ENCODE measurements at places on chromosomes 2 and 18. TPM values are rescaled to one million over a fixed set of nuclear protein-coding genes. Genes with fewer than 3 reads are reported as not detected.

DNA sequence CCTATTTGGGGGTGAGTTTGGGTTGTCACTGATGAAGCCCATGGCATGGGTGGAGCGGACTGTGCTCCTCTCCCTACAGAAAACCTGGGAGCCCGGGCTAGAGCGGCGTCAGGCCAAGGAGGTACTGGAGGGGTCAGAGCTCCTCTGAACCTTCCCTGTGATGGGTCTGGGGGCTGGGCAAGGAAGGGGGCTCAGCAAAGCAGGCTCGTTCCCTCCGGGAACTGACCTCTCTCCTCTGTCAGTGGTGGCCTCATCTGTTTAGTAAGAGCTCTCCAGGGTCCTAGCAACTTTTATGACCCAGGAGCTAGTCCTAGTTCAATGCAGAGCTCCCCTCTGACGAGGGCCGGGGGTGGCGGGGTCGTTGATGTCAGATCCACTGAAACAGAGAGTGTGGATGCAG lies 62.4 kb upstream of the OTOF start:
- DNase-seq, result no peak

- peak; percentile 28 for DNase-seq
These were observed 189.8 kb downstream of the SNTG2 start for GRCh38 chr2:1140389-1141003.

- DNase-seq, result no peak
These were observed 47.3 kb upstream of the DNER start for GRCh38 chr2:229761663-229762062.

- no peak for DNase-seq
These were observed 8.5 kb downstream of the ATP6V1B1 start for GRCh38 chr2:70944111-70944690.

DNA sequence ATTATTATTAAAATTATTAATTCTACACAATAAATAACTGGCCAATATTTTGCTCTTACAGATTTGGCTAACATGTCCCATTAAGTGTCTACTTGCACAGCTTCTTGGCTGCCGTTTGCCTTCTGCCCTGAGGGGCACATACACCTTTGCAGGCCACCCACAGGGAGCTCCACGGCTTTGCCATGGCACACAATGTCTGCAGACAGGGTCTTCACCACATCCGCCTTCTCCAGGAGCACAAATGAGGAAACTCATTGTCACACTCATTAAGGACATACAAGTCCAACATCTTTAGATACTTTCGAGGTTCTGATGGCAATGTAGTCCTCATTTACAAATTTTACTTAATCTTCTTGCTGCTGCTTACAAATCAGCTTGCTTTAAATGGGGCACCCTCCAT lies 45.6 kb downstream of the LONRF2 start:
- DNase-seq, result no peak

DNA sequence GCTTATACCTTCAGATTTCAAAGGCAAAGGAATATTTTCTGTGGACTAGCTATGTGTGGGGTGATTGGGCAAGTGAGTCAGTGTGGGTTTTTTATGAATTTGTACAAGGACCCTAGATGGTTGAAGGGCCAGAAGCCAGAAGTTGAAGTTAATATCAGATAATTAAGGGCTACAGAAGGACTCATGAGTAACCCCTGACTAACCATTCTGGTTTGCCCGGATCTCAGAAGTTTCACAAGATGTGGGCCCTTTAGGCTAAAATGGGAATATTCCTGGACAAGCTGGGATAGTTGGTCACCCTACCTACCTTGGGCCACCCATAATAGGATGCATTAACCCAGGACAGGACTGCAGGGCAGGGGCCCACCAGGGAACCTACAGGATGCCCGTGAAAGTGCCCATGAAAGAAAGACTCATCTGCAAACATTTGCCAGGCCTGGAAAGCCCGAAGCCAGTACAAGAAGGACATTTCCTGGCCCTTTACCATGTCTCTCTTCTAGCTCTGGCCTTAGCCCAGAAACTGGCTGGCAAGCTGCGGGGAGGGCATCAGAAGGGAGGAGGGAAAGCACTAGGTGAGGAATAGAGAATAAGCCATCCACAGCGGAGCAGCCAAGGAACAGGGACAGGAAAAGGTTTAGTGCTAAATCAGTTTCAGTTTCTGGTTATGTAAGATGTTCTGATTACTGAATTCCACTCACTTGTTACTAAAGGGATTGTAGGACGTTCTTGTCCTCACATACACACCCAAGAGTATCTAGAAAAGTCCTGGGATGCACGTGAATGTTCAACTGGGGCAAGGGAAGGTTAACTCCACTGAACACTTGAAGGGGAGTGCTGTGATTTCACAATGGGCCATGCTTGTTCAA lies 33.6 kb downstream of the GCG start:
- peak; percentile 87 for DNase-seq

DNA sequence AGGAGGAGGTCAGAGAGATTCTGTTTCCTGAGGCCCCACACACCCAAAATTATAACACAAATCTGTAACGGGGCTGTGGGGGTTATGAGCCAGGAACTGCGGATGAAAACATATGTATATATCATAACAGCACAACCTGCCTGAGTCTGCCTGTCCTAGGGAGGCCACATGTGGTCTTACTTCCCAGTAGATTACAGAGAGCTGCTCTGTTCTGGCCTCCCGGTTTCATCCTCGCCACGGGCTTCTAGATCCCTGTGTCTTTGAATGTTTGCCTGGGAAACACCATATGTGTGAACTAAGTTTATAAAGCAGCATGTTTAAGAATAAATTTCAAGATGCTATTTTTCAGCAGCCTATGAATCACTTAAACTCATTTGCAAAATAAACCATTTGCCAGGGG lies 124.0 kb downstream of the TMEM200C start:
- DNase-seq, result no peak

DNA sequence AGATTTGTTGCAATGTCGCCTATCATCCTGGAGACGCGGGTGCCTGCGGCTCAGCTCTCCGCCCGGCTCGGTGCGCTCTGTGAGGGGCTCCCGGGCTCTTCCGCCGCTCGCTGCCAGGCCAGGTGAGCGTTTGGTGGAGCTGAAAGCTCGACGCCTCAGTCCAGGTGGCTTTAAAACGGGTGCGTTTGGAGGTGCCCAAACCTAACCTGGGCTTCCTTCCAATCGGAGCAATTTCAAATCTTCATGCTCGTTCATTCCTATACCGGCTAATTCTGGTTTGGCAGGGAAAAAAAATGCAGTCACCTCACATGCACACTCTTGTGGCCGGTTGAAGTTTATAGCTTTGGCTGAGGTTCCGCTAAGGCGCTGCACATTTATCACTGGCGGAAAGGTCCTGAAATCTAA lies at the start of gene SLC16A14:
Gene SLC16A14 (minus strand): TSS at position 274 of the 405 bp plus-strand sequence. CDS start 9,572 bp downstream, outside the sequence.
- DNase-seq, result peak; percentile 6

- DNase-seq, result no peak
These were observed 41.8 kb upstream of the GRB14 start for GRCh38 chr2:164662868-164663631.

DNA sequence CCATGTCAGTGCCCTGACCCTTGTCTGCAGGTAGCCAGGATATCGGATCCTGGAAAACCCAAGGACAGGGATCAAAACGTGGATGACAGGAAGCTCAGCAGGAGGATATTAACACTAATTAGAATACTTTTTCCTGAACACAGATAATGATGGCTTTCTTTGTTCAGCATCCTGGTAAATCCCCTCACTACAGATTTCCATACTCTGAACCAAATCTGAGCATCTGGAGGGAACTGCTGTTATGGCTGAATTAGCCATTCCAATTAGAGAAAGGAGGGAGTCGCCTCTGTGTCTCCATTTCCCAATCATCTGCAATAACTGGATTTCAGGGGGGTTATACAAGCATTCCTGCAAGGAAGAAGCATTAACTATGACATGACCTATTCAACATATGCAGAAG lies 24.4 kb downstream of the CXCR4 start:
- DNase-seq, result no peak

DNA sequence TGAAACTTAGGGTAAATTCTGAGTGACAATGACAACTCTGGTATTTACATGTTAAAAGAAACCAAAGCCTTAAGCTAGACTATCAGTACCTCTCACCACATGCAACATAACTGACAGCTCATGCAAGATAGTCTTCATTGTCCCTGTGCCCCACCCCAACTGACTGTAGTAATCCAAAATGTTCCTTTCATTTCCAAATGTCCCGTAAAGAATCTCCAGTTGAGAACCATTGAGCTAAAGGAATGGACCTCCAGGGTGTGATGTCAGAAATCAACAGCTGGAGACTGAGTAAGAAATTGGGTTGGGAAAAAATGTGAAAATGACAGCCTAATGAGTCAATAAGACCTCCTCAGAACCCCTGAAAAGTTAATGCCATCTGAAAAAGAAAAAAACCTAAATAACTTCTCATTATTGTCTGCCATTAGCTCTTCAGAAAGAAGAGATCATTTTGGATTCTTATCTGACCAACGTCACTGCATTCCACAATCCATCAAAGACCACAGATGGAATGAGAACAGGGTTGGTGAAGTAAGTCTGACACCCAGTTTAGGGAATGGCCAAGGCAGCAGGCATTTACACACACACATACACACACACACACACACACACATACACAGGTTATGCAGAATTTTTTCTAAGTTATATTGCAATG lies 51.7 kb upstream of the ACVR2A start:
- peak; percentile 34 for DNase-seq

DNA sequence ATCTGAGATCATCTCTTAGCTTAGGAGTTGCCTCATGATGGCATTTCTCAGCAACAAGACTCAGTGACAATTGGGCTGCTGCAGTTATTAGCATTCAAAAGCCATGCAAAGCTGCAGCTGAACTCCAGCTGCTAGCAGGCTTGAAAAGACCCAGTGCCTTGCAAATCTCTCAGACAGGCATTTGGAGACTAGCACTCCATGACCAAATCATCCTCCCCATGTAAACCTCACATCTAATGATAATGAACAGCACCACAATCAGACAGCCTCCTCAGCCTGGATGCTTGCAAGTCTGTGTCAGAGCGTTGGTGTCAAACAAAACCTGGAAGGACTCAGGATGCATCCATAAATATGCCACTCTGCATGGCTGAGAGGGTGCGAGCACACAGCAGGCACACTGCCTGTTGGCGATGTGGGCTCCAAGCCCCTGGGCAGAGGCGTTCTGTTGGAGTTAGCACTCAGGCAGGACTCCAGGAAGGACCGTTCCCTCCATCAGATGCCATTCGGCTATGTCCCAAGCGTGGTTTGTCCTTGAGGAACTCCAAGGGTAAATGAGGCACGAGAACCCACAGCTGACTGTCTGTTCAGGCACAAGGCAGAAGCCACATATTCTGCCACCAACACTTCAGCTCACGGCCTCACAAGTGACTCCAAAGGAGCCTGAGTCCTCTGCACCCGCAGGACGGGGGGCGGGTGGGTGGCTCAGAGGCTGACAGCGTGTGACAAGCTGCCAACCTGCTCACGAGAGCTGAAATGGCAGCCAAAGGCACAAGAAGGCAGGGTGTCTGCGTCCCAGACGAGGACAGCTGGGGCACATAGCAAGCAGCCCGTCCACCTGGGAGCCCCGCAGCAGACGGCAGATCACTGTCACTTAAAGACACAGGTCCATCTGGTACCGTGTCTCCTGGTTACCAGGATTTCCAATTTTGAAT lies 183.8 kb downstream of the MYT1L start:
- no peak for DNase-seq

DNA sequence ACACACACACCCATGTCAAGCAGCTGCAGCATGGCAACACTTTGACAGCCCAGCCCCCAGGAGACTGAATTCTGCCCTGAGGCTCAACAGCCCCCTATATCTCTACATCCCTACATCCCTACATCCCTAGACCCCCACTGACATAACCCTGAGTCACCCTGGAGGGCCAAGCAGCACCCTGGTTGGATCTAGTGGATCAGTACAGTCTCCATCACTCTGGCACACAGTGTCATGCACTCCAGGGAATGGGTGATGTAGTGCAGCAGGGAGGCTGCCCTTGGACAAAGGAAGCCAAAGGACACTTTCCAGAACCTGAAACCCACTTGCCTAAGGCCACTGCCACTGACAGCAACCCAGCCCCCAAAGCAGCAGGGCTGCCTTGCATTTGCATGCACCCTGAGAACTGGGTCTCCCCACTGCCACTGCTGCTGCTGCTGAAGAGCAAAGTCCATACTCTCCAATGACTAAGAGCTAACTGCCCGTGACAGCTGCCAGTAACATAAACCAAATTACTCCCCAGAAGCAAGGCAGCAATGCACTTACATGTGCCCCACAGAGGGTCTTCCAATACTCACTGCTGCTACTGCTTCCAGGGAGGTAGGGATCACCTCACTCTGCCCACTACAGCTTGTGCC lies 681.6 kb upstream of the KLHL29 start:
- DNase-seq, result no peak

GRCh38 chr18:62209046-62209445 lies 22.0 kb downstream of the RELCH start:
- DNase-seq, result no peak

- no peak for DNase-seq
These were observed 115.1 kb downstream of the CYP26B1 start for GRCh38 chr2:72032481-72033041.

DNA sequence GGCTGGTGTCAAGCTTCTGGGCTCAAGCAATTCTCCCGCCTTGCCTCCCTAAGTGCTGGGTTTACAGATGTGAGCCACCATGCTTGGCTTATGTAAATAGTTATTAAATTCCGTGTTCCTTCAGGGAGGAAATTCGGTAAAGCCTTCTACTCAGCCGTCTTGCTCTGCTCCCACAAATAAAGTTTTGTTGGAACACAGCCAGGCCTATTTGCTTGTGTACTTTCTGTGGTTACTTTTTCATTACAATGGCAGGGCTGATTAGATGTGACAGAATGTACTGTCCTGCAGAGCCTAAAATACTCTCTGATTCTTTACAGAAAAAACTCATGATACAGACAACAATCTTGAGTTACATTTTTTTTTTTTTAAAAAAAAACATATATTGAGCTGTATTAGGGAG lies 68.8 kb upstream of the TACR1 start:
- DNase-seq, result no peak

GRCh38 chr18:13800505-13801259 lies 23.3 kb upstream of the MC5R start:
- DNase-seq, result peak; percentile 51

GRCh38 chr2:119333833-119334232 lies 32.8 kb downstream of the C2orf76 start:
- DNase-seq, result no peak

DNA sequence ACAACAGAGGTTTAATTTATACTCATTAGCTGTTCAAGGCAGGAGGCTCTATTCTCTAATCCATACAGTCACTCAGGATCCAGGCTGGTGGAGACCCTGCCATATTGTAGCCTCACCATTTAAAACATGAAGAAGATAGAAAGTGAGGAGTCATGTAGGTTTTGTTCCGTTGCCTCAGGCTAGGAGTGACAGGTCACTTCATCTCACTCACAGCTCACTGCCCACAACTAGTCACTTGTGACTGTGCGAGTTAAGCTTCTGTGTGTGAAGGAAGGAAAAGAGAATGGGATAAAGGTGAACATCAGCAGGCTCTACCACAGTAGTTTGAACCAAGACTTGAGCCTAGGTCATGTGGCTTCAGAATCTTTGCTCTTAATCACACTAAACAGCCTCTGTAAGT lies 9.0 kb upstream of the IGFBP2 start:
- no peak for DNase-seq

Gene MAP3K19
- polyA plus RNA-seq, result not detected

Gene MATN3
- 2.0 TPM for polyA plus RNA-seq

Gene FAM110C
- not detected for polyA plus RNA-seq

Gene IL18R1
- 1.1 TPM for polyA plus RNA-seq

Gene ONECUT2
- polyA plus RNA-seq, result 0.01 TPM

Gene SERPINB13
- polyA plus RNA-seq, result not detected

Gene NEDD4L
- 3.2 TPM for polyA plus RNA-seq

Gene CTLA4
- not detected for polyA plus RNA-seq

Gene GPAT2
- polyA plus RNA-seq, result 0.38 TPM
